Sigmoid colon (tissue), 7 donors: ENCODE measurements at places on chromosomes 12 and 14.
A peak's percentile ranks its signal among the peaks of the same experiment; 100 is the strongest.

GRCh38 chr12:130880411-130880885 lies 8.6 kb downstream of the RAN start:
- DNase-seq = peak; percentile 24

DNA sequence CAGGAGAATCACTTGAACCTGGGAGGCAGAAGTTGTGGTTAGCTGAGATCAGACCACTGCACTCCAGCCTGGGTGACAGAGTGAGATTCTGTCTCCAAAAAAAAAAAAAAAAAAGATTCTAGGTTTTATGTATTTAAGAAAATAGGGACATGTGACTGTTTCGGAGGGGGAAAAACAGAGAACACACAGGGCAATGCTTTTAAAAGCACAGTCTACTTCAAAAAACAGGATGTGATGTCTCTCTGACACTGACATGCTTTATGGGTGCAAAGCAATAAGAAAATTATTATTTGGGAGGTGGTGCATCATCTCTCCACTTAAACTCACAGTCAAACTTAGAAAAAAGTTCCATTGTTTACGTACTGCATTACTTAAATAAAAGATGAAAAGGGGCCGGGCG lies 28.7 kb downstream of the CLIP1 start:
- no peak for DNase-seq

GRCh38 chr12:101475751-101476305 lies 692 bp downstream of the SPIC start:
- no peak for DNase-seq

GRCh38 chr12:59737725-59738463 lies 142.1 kb downstream of the SLC16A7 start:
- no peak for DNase-seq

GRCh38 chr12:34342048-34342447 lies 319.8 kb downstream of the ALG10 start:
- no peak for DNase-seq

- DNase-seq = no peak
These were observed 52.3 kb upstream of the CCND2 start for GRCh38 chr12:4221258-4221620.
